Inflammatory macrophage treated with lipopolysaccharide for 1 hour (primary cell): ENCODE measurements at places on chromosomes 12 and 14.

DNA sequence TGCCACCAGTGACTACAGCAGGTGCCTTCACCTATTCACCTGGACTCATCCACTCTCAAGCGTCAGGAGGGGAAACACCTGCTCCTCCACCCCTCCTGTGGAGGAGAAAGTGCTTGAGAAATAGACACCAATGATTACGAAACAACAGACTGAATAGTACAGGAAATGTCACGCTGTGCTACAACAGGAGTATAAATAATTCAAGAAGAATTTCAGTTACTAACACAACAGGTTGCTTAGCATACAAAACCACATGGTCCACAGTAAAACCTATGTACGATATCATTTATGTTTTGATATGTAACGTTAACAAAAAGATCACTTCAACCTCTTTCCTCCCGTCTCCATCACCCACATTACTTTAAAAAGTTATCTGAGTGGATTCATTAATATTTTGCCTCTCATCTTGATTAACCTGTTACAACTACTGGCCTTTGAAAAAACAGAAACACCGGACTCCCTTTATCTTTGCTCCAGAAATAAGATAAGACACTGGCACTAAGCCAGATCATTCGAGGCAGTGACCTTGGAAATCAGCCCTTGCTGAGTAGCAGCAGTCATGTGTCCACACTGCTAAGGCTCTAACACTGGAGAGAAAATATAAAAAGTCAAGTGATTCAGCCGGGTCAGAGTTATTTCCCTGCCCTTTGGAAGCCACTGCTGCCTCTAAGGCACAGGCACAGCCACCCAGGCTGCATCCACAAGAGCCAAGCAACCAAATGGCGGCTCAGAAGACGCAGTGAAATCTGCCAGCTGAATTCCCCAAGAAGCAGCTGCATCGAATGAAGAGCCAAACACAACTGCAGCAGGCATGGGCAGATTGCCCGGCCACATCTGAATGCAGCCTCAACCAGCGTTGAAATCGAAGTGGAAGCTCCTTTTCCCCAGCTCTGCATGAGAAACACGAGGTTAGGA, 40.9 kb downstream of the NT5DC3 start:
- peak; percentile 29 for DNase-seq

DNA sequence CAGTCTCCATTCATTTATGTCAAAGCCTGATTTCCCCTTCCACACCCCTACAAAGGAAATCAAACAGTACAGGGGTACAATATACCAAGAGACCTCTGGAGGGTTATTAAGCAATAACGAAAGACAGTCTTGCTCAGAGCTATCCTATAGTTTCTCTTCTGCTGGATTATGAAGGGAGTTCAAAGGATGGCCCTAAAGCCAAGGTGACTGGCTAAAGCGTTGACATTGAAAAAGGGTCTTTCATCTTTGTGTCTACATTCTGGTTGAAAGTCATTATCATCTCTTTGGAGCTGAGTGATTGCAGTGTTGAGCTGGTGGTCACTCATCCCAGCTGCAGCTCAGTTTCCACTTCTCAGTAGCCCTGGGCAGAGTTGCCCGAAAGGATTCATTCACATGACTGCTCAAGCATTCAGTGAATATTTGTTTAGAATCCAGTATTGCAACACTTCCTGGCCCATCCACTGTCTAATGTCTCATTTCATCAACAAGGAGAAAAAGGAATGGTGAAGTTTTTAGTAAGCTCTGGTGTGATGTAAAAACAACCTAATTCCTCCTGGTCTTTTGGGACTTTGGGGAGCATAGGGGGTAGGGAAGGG, 19.2 kb upstream of the TBX5 start:
- no peak for DNase-seq

GRCh38 chr14:86999036-86999435, 993.9 kb downstream of the GALC start:
- DNase-seq = no peak

GRCh38 chr12:105721051-105721825, 390.7 kb downstream of the C12orf75 start:
- DNase-seq = no peak

DNA sequence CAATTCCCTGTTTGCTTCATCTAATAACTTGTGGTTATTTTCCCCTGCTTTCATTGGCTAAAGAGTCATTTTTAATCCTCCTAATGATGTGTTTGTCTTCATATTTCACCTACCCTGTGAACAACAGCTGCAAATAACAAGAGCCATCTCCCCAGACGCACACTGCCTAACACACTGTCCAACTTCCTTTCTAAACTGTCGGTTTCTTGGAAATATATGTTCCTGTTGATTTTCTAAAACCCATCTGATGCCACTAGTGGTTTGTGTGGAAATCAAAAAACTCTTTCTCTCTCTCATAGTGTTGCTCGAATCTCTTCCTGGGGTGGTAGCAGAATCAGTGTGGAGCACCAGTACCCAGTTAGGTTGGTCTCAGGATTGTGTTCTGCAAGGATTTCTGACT, 226.9 kb downstream of the EPS8 start:
- peak; percentile 34 for DNase-seq

- no peak for DNase-seq
These were observed 27.7 kb upstream of the FZD10 start for GRCh38 chr12:130134563-130134915.

- DNase-seq = no peak
These were observed 262.5 kb upstream of the TMEM132C start for GRCh38 chr12:128004383-128004938.

DNA sequence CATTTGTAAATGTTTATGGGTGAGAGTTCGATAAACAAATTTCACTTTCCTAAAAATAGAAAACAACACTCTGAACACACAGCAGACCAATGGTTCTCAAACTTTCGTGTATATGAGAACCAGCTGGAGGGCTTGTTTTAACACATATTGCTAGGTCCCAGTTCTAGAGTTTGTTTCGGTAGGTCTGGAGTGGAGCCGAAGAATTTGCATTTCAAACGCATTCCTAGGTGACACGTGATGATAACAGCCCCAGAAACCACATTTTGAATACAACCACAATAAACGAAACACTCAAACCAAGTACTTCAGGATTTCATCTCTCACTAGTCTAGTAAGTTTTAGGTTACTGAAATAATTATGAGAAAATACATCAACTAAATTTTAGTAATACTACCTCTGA, 17.1 kb downstream of the SEC23A start:
- no peak for DNase-seq

DNA sequence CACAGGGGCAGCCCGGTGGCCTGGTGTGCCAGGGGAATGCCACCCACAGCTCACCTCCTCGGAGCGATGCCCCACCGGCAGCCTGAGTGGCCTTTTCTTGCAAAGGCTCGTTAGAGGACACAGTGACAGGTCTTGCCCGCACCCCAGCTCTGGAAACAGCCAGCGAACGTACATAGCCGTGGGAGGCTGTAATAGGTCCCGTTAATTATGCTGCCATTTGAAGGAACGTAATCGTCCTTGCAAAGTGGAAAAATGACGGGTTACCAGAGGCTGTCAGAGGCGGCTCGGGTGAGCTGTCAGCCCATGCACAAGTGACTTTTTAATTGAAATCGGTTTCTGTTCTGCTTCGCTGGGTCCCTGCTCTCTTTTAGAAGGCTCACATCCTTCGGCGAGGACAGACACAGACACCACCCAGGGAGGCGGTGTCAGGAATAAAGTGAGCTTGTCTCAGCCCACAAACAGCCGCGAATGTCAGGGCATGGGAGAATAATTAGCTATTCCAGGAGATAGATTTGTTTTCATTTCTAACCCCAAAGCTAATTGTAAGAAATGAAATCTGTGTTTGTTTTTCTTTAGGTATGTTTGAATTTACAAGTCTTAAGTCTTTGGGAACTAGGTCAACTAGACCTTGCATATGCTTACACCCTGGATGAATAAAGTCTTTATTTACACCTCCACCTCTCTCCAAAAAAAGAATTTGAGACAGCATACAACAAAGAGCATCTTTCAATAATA, 77.2 kb upstream of the RFLNA start:
- no peak for DNase-seq

DNA sequence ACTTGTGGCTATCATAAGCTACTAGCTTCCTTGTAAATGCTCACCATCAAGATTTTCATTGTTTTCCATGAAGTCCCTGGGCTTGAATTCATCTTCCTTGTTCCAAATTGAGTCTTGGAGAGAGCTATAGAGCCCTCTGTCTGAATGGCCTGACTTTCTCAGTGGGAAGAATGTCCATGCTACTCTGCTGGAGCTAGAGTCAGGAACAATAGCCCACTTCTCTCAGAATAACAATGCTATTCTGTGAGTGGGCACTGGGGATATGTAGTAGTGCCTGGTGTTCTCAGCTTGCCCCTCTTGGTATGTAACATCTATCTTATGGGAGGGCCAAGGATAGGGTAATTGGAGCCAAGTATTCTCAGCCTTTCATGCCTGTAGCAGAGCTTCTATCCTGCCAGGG, 127.6 kb upstream of the TRHDE start:
- DNase-seq = no peak

DNA sequence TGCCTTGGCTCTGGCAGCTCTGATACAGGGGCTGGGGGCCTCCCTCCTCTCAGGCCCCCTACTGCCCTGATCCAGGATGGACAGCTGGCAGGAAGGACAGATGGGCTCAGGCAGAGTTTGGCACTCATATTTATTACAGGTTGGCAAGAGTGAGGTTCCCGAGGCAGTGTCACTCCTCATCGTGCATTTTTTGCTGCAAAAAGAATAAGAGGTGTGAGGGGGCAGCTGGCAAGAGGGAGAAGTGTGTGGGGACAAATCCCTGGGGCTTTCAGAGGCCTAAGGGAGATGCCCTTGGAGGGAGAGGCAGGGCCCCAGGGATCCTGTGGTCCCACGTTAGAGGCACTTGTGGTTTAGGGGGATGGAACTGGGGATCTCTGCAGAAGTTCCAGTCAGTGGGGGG, 5.0 kb downstream of the CMTM5 start:
- no peak for DNase-seq

GRCh38 chr12:120468821-120469449, 613 bp downstream of the SRSF9 start:
- no peak for DNase-seq

DNA sequence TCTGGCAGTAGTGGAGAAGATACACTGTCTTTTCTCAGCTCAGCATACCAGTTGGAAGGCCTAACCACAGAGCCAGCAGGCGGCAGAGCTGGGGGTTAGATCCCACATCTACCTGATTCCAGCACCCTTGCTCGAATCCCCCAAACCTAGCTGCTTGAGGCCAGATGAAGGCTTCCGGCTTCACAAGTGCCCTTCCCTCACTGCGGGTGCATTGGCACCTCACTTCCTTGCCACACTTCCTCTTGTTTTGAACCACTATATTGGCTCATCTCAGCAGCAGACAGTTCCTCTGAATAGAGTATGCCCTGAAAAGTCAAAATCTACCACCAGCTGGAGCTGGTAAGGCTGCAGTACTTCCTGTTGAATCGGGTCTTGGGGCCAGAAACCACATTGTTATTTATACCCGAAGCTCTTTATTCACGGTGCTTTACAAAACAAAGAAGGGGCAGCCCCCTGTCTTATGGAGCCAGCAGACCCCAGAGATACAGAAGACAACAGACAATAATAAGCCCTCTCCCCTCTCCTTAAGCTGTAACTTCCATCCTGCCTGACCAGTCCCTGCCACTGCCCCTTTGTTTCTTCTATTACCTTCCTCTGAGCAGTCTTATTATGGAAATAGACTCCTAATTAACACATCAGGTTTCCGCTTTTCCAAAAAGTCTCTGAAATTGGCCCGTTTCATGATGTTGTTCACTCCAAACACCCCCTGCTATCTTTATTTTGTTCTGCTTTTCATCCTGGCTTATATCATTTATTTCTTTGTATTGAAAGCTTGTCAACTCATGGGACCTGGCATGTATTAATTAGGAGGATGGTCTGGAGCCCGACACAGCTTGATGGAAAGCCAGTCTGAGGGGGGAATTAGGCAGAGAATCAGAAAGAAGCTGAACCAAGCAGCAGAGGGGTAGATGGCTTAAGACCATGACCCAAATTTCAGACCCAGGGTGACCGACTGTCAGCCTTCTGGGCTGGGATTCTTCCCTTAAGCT, 233.5 kb downstream of the EFCAB11 start:
- peak; percentile 68 for DNase-seq

GRCh38 chr12:113855998-113856397, 110.1 kb downstream of the RBM19 start:
- DNase-seq = no peak

DNA sequence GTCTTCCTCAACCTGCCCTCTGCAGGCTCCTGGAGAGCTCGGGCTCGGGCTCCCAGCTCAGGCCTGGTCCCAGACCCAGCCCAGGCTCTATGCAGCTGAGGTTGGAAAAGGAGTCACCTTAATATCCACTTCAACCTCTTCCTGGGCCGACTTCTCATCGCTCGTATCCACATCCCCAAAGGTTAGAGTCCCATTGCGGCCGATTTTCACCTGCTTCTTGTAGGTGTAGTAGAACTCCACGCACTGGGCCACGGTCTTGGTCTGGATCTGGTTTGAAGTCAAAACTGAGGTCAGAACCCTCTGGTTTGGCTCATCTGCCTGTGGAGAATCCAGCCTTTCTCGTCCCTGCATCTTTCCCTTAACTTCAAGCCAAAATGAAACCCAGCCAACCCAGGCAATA, 8.4 kb upstream of the PNMA1 start:
- no peak for DNase-seq

DNA sequence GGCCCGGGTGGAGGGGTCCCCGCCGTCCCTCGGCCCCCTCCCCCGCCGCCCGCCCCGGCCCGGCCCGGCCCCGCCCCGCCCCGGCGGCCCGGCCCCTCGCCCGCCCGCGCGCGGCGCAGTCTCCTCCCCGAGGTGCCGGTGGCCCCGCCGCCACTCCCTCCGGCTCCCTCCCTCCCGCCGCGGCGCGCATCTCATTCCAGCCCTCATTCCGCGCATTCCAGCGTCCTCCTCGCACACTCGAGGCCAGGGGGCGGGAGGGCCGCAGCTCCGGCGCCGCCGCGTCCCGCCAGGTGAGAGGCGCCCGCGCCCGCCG, at the start of gene TEAD4:
Gene TEAD4, plus strand, starts transcription at position 206 of the 313 bp plus-strand sequence.
- no peak for DNase-seq

DNA sequence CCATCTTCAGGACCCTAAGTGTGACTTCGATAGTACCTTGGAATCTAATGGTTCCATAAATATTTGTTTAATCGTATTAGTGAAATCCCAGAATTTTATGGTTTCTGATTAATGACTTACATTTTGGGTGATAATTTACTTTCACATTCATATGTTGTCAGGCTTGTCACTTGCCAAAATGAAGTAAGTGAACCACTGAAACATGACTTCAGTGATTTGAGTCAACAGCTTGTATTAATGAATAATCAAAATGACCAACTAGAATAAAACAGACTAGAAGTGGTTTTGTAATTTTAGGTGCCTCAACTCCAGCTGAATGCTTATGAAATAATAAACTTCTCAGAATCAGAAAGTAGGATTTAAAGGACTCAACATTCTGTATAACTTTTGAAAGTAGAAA, 517.1 kb downstream of the PRKD1 start:
- no peak for DNase-seq
